ENCODE measurements at places on chromosomes 11 and 22.

DNA sequence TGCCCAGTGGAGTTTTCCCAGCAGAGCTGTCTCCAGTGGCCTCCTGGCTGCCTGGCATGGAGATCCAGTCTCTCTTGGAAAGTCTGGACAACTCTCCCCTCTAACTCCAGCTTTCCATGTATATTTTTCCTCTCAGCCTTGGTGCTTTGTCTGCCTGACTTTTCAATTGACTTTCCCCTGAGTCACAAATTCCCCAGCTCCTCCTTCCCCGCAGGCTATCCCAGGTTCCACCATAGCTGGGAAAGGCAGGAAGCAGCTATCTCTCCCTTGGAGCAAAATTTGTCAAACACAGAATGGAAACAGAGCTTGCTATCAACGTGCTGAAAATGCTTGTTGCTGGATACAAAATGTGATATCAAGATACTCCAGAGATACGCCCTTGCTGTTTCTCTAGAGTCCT is 384.8 kb downstream of the TMEM135 start:
- no peak for DNase-seq

- no peak for DNase-seq
These were observed 47.4 kb upstream of the B3GAT1 start for GRCh38 chr11:134459246-134460061.

GRCh38 chr11:29119707-29120618 is 896.9 kb downstream of the KCNA4 start:
- no peak for DNase-seq

DNA sequence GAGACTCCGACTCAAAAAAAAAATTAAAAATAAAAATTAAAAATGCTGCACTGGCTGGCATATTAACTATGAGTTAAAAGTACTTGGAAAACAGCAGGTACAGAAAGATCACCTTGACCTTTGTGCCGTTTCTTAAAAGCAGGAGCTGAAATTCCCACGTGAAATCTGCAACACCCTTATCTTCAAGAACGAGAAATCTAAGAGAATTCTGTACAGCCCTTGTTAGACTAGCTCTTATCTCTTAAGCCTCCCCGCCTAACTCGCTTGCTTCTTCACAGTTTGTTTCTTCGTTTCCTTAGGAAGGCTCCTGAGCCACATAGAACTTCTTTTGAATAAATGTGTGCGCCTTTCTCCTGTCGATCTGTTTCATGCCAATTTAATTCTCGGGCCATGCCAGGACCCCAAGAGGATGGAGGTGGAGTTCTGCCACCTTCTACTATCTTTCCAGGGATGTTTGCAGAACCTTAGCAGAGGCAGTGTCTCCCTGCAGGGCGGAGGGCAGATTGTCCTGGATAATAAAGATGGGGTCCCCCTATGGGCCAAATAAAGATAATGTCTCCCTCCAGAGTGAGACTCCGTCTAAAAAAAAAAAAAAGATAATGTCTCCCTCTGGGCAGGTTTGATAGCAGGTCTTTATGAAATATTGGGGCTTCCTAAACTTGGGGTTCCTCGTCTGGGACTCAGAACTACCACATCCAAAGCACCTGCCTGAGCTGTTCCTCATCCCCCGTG is 27.4 kb upstream of the SYT8 start:
- DNase-seq = no peak

Measured in NCI-H510A (cell line).